ENCODE measurements at places on chromosomes 5 and 9.

- DNase-seq = no peak
These were observed 137.3 kb downstream of the SLC12A2 start for GRCh38 chr5:128220841-128221240.

- peak; percentile 36 for DNase-seq
These were observed at the start of gene NFIL3 for GRCh38 chr9:91423785-91424402. Gene NFIL3 (minus strand): TSS chr9:91423832. CDS start chr9:91410734, 13,098 bp downstream.

DNA sequence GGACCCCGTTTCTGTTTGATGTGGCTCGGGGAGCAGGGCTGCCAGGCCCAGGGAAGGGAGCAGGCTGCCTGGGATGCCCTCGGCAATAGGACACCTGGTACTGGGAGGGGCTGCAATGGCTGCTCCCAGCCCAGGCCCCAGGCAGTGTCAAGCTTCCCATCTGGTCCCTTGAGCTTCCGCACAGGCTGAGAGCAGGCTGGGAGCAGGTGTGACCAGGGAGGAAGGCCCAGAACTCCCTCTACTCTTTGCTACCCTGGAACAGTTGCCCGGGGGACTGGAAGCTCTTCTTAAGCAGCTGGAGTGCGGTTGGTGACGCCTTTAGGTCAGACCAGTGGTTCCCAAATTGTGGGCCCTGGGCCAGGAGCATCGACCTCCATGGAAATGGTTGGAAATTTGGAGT, 186.9 kb downstream of the GADD45G start:
- DNase-seq = no peak

GRCh38 chr5:123819386-123819785, 307.4 kb downstream of the CSNK1G3 start:
- no peak for DNase-seq

DNA sequence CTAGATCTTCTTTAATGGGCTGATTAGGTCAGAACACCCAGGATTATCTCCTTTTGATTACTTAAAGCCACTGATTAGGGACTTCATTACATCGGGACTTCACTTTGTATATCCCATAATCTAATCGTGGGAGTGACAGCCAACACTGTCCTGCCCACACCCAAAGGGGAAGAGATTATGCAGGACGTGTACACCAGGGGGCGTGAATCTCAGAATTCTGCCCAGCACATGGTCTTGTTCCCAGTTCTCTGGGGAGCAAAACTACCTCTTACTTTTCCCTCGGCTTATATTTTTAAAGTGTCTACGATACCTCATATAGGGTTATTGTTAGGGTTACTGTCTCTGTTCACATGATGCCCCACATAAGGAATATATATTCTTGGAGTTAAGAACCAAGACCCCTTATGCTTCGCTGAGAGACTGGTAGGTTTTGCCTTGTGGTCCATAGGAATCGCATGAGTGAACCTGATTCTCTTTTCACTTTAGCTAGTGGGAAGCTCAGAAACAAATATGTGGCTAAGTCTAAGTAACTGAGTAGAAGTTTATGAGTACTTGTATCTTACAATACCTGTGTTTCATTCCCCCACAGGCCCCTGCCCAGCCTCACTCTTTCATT, 192.7 kb downstream of the GNA14 start:
- DNase-seq = no peak

- DNase-seq = no peak
These were observed 108.3 kb upstream of the LHFPL2 start for GRCh38 chr5:78756858-78757257.

GRCh38 chr9:95770653-95771131, 104.8 kb upstream of the ERCC6L2 start:
- DNase-seq = no peak

GRCh38 chr9:20014168-20014567, 225.3 kb upstream of the SLC24A2 start:
- DNase-seq = no peak

DNA sequence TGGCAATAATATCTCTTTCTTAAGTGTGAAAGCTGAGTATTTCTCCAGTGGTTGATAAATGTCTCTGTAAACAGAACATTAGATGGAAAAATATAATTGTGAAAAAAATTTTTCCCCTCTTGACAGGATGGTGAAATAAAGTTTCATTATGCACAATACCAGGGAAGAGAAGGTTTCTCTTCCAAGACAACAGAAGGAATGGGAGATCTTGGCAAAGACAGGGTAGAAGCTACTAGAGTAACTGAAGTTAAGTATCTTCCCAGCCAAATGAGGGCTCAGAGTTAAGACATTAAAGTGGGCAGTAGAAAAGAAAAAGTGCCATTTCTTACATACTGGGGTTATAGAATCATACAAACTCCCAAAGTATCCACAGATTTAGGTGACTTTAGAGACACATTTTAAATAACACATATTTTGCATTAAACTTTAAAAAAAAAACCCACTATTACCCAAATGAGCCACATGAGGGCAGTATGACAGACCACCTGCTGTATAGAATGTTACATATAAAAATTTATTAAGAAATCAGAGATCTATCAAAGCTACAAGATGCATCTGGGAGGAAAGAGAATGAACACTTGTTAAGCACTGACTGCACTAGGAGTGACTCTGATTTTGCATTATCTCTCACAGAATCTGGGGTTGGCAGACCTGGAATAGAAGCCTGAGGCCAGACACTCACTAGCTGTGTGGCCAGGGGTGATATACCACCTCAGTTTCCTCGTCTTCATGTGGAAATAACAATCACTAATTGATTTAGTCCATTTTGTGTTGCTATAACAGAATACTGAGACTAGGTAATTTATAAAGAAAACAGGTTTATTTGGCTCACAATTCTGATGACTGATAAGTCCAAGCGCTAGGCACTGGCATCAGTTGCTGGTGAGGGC, 98.5 kb downstream of the ARSB start:
- no peak for DNase-seq

- no peak for DNase-seq
These were observed 49.2 kb downstream of the EBF1 start for GRCh38 chr5:159050316-159051143.

GRCh38 chr5:79961716-79962574, 29.1 kb downstream of the MTX3 start:
- no peak for DNase-seq

DNA sequence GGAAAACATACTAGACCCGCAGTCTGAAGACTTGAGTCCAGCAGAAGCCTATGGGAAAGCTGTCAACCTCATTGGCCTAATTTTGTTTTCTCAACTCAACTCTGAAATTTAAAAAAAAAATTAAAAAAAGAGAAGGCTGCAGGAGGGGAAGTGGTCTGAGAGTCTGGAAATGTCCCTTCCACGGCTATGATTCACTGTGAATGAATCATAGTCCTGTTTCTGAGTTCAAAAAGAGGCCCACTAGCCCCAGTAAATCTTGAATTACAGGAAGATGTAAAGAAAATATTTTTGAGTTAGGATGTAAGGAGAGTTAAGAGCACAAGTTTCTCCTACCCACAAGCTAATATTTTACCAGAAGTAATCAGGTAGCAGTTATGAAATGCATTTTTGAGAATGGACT, 565.5 kb upstream of the DMAC1 start:
- DNase-seq = no peak

DNA sequence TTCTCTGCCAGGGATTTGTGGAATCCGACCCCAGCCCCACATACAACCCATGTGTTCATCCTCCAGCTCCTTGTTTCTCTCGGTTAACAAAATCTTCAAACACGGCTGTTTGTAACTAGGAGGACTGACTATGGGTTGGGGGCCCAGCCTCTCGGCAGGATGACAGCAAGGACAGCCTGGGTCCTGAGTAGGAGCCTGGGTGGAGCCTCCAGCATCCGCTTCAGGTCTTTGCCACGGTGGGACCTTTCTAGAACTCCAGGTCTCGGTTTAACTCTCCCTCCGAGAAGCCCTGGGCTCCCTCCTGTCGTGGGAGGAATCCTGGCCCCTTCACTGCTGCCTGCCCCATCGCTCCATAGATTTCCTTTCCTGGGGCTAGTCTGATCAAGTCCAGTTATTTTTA, 248.5 kb downstream of the PBX3 start:
- no peak for DNase-seq

GRCh38 chr5:69048230-69048629, 45.6 kb upstream of the SLC30A5 start:
- DNase-seq = no peak

- DNase-seq = no peak
These were observed 34.8 kb upstream of the IFNK start for GRCh38 chr9:27489087-27489876.

DNA sequence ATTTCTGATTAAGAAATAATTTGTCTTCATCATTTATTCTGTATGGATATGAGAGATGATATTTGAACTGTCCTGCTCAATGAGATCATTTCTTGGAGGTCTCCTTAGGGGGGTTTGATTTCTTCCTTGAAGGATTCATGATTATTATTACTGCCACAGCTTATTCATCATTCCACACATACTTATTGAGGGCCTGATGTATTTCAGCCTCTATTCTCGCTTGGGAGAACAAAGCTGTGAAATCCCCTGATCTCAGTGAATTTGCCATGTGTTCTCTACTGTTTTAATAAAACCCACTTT, 36.9 kb downstream of the PARP8 start:
- DNase-seq = no peak

- peak; percentile 62 for DNase-seq
These were observed 2.4 kb upstream of the PHYKPL start for GRCh38 chr5:178234750-178235587.

DNA sequence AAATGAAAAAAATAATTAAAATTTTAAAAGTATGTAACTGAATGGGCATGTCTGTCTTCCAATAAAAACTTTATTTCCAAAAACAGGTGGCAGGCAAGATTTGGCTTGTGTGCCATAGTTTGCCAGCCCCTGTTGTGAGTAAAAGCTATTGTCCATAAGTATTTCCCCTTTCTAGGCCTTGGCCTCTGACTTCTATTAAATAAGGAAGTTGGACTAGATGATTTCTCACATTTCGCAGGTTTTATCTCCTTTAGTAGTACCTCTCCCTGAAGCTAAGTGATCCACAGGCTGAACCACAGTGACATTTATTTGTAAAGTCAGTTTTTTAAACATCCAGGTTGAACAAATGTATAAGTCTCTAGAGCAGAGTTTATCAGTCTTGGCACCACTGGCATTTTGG, 41.3 kb downstream of the RECK start:
- DNase-seq = no peak
